ENCODE measurements at places on chromosomes 2 and 18.
A peak's percentile ranks its signal among the peaks of the same experiment; 100 is the strongest.

DNA sequence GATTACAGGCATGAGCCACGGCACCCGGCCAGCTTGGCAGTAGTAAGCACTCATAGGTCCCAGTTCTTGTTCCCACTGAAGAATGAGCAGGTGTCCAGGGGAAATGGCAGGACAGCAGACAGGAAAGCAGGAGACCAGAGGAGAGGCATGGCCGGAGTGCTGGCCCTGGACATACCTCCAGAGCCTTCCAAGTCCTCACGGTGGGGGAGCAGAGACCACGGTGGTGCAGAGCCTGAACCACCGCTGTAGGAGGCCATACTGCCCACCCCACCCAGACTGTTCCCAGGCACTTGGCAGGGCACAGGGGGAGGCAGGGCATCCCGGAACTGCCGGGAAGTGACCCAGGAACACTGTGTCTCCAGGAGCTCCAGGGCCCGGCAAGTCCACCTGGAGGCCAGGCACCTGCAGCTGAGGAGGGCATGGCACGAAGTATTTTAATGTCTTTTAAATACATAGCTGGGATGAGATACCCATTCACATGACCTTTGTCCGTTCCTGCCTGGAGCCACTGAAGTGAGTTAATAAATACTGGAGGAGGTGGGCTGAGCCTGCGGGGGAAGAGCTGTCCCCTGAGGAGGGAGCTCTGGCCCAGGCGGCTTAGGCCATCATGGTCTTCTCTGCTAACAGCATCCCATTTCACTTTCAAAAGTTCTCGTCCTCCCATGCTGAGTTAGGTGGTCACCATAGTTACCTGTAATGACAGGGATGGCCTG, 49.7 kb upstream of the TFCP2L1 start:
- DNase-seq: peak; percentile 30

GRCh38 chr2:11588228-11589110, 54.6 kb downstream of the GREB1 start:
- DNase-seq: no peak

GRCh38 chr2:168136392-168136977, 110.9 kb downstream of the STK39 start:
- no peak for DNase-seq

DNA sequence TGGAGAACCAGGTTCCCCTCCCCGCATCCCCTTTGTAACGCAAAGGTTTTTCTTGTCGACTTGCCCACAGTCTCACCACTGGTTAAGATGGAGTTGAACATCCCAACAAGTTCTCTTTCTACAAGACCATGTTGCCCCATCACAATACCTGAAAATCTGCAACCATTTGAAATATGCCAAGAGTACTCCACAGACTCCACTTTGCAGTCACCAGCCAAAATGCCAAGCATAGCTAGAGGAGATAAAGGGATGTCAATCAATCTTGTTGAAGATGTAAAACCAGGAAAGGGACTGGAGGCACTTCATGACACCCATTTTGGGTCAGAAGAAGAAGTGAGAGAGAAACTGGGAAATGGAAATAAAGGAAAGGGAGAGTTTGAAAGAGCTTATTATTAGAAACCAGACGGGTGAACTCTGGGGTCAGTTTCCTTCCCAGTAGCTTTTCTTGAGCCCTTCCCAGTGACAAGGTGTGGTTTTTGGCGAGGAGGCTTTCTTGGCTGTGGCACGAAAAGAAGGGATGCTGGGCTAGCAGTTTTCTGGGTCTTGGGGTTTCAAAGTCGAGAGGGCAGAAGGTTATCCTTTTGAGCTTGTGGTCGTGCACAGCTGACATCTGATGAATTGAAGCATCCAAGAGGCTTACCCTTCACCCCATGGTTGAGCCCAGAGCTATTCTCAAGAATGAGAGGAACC, 79.3 kb downstream of the ACAA2 start:
- no peak for DNase-seq

GRCh38 chr2:68839260-68839833, 31.9 kb downstream of the BMP10 start:
- DNase-seq: peak; percentile 43

DNA sequence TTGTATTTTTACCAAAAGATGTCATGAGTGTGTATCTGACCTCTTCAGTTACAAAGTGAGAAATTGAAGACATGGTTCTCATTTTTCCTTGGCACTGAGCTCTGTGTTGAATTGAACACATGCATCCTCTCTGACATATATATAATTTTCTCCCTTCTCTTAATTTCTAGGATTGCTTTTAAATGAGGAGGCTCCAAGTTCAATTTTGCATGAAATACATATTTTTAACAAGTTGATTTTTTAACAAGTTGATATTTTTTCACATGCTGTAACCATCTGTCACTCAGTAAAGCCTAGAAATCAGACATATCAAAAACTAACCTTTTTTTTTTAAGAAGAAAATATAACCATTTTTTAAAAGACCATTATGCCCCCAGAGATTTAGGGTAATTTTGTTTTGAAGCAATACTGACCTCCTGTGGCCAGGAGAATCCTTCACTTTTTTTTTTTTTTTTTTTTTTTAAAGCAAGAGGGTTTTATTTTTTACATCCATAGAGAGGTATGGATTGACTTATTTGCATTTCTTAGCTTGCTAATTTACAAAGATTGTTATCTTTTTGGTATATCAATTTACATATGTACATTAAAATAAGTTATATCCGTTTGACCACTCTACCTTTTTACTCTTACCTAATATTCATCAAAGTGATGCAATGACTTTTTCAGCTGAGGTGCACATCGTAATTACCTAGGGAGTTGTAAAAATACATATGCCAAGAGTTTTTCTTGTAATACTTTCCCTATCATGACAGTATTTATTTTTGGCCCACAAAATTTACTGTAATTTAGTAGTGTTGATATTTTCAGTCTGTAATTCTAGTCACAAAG, 161.8 kb downstream of the SOCS6 start:
- no peak for DNase-seq
